Activated CD8-positive, alpha-beta memory T cell treated with anti-CD3 and anti-CD28 coated beads, Interleukin-2, amount 10 ng/mL, durations not matched to agents 7 days and 5 days (primary cell): ENCODE measurements at places on chromosomes 7 and 10. TPM values are rescaled to one million over a fixed set of nuclear protein-coding genes. Genes with fewer than 3 reads are reported as not detected.

STEAP1B gene
- not detected for total RNA-seq

CRHR2 gene
- total RNA-seq: not detected

CDCA7L gene
- total RNA-seq: 59.0 TPM

SLC39A12 gene
- not detected for total RNA-seq

CUL2 gene
- 37.4 TPM for total RNA-seq

CCT6A gene
- 120 TPM for total RNA-seq

BMPR1A gene
- 19.5 TPM for total RNA-seq

SAMD8 gene
- total RNA-seq: 13.8 TPM

FFAR4 gene
- not detected for total RNA-seq

SEMA3E gene
- total RNA-seq: not detected

MYO3A gene
- total RNA-seq: not detected
